ENCODE measurements at places on chromosomes 7 and 10. TPM values are rescaled to one million over a fixed set of nuclear protein-coding genes. Genes with fewer than 3 reads are reported as not detected.

DNA sequence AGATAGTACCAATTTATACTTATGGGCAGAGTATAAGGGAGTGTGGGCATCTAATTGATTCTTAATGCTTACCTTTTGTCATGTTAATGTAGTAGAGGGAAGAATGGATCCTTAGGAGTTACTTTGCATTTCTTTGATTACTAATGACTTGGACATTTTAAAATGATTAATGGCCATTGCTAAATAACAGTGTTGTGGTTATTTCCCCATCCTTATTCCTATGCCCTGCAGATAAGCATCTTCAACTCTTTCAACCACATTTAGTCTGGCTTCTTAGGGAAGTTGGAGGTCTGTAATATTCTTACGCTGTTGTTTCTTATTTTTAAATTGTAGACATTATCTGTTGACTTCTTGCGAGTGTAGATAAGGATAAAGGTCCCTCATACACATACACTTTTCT is 37.2 kb downstream of the KAT6B start:
- H3K4me1 ChIP-seq = peaks cover 26% of the 10 kb centered on the region
- H3K36me3 ChIP-seq = no peaks in the 10 kb centered on the region
- DNase-seq = no peak
- H3K27ac ChIP-seq = no peak overlapping the region
- no peak overlapping the region for H3K4me3 ChIP-seq
- H3K27me3 ChIP-seq = no peaks in the 10 kb centered on the region

SKAP2 gene
- total RNA-seq = 10.2 TPM

DNA sequence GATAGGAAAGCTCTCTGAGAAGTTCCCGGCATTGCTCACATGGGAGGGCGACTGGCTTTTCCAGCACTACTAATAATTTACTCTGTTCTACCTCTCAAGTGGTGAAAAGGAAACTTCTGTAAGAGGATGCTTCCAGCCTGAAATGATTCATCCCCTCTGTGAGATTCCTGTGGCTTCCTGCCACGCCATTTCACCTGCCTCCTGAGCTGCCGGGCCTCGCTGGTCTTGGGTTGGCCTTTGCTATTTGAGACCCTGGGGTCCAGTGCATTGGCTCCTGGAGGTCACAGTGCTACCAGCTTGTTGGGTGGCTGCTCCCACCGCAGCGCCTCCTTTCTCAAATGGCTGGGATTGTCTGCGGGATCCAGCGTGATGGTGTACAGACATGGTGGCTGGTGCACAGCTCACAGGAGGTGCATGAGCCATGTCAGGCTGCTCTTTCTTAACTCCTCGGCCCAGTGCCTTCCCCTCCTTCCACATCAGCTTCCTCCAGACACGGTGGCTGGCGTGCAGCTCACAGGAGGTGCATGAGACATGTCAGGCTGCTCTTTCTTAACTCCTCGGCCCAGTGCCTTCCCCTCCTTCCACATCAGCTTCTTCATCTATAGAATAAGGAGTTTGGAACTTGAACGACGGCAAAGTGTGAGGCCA is 42.9 kb upstream of the PCBD1 start:
- no peaks in the 10 kb centered on the region for H3K36me3 ChIP-seq
- H3K4me3 ChIP-seq = no peak overlapping the region
- H3K27ac ChIP-seq = no peak overlapping the region

AASS gene
- 1.5 TPM for total RNA-seq

ABI1 gene
- 31.7 TPM for total RNA-seq

GRCh38 chr7:158068853-158069252 is 518.8 kb downstream of the PTPRN2 start:
- H3K4me1 ChIP-seq = no peaks in the 10 kb centered on the region
- H3K4me3 ChIP-seq = no peak overlapping the region

GRCh38 chr10:126670056-126670894 is at the start of gene C10orf90:
Gene C10orf90, minus strand, starts transcription at chr10:126670693. Its CDS starts 213 bp downstream, at chr10:126670480.
- no peaks in the 10 kb centered on the region for H3K36me3 ChIP-seq
- H3K27me3 ChIP-seq = peaks cover 4% of the 10 kb centered on the region
- H3K4me1 ChIP-seq = no peaks in the 10 kb centered on the region

- H3K27ac ChIP-seq = no peak overlapping the region
- H3K27me3 ChIP-seq = peaks cover 5% of the 10 kb centered on the region
- no peaks in the 10 kb centered on the region for H3K4me1 ChIP-seq
- no peak overlapping the region for H3K4me3 ChIP-seq
Measured at GRCh38 chr7:141915565-141915964, 634 bp upstream of the OR9A4 start.

- H3K4me1 ChIP-seq = peaks cover 3% of the 10 kb centered on the region
- H3K36me3 ChIP-seq = no peaks in the 10 kb centered on the region
- no peak for DNase-seq
- H3K4me3 ChIP-seq = no peak overlapping the region
- H3K27me3 ChIP-seq = peaks cover 30% of the 10 kb centered on the region
Measured at GRCh38 chr10:15345450-15345849, 25.6 kb downstream of the FAM171A1 start.

DNA sequence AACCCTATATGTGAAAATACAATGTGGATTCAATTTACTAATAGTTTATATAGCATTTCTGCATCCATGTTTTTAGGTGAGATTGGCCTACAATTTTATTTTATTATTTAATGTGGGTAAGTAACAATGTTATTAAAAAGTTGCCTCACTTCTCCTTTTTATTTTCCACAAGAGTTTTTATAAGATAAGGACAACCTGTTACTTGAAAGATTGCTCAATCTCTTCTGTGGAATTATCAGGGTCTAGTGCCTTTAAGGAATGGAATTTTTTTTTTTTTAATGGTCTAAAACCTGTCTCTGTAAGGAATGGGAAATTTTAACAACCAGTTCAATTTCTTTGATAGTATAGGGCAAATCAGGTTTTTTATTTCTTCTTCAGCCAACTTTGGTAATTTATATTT is 53.9 kb upstream of the RAB18 start:
- no peak for DNase-seq
- H3K4me3 ChIP-seq = no peak overlapping the region
- H3K27ac ChIP-seq = no peak overlapping the region

- no peaks in the 10 kb centered on the region for H3K36me3 ChIP-seq
- H3K27me3 ChIP-seq = no peaks in the 10 kb centered on the region
- peak overlapping the region; percentile 87 for H3K4me3 ChIP-seq
- H3K27ac ChIP-seq = peak overlapping the region; percentile 97
- DNase-seq = no peak
Measured at GRCh38 chr10:30705625-30706149, 76.1 kb upstream of the LYZL2 start.

DNA sequence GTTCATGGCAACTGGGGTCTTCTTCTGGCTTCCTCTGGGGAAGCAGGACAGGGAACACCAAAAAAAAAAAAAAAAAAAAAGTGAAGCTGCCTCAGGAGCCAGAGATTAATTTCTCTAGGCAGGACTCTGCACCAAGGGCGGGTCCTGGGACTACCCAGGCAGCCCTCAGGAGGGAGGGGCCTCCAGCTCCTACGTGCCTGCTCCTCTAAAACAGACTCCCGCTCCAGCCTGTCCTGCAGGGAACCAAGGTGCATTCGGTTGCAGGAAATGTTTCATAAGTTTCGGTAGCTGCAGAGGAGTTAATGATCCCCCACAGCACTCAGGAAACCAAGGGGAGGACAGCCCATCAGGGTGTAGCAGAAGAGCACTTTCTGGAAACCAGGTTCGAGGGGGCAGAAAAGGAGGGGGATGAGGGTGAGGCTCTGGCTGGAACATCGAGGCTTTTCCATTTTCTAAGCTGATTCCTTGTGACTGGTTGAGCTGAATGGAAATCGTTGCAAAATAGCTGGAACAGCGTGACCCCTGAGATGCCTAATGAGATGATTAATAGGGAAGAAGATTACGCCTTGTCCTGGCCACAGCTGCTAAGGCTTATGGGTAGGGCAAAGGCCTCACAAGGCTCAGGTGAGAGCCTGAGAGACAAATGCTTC is 84.2 kb downstream of the STRA8 start:
- H3K27me3 ChIP-seq = no peaks in the 10 kb centered on the region
- H3K4me1 ChIP-seq = no peaks in the 10 kb centered on the region
- H3K4me3 ChIP-seq = no peak overlapping the region
- no peaks in the 10 kb centered on the region for H3K36me3 ChIP-seq
- H3K27ac ChIP-seq = no peak overlapping the region

CCDC3 gene
- 0.06 TPM for total RNA-seq

DNA sequence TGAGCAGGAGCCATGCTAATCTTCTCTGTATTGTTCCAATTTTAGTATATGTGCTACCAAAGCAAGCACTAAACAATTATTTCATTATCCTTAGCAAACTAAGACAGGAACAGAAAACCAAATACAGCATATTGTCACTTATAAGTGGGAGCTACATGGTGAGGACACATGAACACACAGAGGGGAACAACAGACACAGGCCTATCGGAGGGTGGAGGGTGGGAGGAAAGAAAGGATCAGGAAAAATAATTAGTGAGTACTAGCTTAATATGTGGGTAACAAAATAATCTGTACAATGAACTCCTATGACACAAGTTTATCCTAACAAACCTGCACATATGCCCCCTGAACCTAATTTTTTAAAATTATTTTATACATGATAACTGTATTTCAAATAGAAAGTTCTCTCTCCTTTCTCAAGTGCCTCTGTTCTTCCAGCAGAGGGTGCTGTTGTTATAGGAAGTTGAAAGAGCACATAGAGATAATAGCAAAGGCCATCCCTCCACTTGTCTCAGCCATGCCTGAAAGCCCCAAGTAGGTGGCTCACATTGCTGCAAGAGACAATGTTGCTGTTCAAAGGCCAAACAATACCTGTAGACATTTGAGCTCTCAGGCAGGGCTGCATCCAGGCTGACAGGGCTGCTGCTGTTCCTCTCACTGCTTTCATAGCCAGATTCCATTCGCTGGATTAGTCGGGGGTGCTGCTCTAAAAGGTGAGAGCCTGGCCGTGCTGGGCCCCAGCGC is 33.4 kb upstream of the PPP3CB start:
- no peak overlapping the region for H3K4me3 ChIP-seq
- no peaks in the 10 kb centered on the region for H3K36me3 ChIP-seq
- no peaks in the 10 kb centered on the region for H3K4me1 ChIP-seq

CPVL gene
- not detected for total RNA-seq

DNA sequence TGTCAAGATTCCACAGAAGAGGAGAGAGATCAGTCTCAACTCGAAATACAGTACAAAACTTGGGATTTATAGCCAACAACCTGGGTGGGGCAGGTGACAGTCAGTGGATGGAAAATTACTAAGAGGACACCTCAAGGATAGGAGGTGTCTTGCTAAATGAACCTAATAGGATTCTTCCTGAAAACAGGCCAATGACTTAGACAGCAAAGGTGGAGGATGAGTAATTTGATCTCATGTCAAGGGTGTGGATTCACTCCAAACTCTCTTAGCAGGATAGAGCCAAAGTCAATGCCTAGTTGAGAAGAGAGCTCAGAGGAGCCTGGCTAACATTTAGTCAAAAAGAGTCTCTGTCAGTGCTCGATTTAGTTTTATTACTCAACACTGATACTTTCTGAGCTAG is 106.7 kb upstream of the INSYN2A start:
- H3K36me3 ChIP-seq = no peaks in the 10 kb centered on the region
- H3K4me3 ChIP-seq = no peak overlapping the region
- peaks cover 11% of the 10 kb centered on the region for H3K27me3 ChIP-seq
- H3K27ac ChIP-seq = no peak overlapping the region

GRCh38 chr7:116258734-116259133 is 48.4 kb downstream of the TES start:
- H3K27ac ChIP-seq = peak overlapping the region; percentile 28
- peaks cover 13% of the 10 kb centered on the region for H3K36me3 ChIP-seq
- peaks cover 11% of the 10 kb centered on the region for H3K4me1 ChIP-seq
- H3K27me3 ChIP-seq = no peaks in the 10 kb centered on the region

AKR1D1 gene
- total RNA-seq = not detected

RBM17 gene
- total RNA-seq = 355 TPM

C10orf53 gene
- total RNA-seq = not detected

Data from activated naive CD8-positive, alpha-beta T cell treated with anti-CD3 and anti-CD28 coated beads for 36 hours (primary cell).